ENCODE measurements at places on chromosomes 2 and 18.

DNA sequence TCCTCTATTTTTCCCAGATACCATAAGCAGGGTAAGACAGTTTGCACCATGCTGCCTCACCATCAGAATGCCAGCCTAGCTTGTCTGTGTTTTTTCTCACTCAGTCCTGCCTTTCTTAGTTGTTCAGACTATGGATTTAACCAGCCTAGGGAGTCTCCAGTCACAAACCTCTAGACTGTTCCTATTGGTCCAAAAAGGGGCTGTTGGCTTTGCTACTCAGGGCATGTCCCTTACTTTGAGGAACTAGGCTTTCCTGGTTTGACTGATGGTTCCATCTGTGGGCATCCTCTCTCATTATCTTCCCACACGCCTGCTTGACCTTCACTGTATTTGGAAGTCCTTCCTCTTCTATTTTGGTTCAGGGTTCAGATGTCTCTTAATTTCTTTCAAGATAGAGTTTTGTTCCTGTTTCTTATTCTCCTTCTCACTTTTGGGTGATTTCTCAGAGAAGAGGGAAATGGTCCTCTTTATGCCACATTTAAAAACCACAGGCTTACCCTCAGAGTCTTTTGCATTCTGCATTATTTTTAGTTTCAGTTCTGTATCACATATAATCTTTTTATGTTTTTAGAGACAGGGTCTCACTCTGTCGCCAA lies 31.3 kb upstream of the TMEM131 start:
- DNase-seq = no peak

GRCh38 chr2:42930025-42930581 lies 137.7 kb upstream of the HAAO start:
- no peak for DNase-seq

GRCh38 chr18:61096226-61096625 lies 237.0 kb upstream of the CDH20 start:
- DNase-seq = no peak

DNA sequence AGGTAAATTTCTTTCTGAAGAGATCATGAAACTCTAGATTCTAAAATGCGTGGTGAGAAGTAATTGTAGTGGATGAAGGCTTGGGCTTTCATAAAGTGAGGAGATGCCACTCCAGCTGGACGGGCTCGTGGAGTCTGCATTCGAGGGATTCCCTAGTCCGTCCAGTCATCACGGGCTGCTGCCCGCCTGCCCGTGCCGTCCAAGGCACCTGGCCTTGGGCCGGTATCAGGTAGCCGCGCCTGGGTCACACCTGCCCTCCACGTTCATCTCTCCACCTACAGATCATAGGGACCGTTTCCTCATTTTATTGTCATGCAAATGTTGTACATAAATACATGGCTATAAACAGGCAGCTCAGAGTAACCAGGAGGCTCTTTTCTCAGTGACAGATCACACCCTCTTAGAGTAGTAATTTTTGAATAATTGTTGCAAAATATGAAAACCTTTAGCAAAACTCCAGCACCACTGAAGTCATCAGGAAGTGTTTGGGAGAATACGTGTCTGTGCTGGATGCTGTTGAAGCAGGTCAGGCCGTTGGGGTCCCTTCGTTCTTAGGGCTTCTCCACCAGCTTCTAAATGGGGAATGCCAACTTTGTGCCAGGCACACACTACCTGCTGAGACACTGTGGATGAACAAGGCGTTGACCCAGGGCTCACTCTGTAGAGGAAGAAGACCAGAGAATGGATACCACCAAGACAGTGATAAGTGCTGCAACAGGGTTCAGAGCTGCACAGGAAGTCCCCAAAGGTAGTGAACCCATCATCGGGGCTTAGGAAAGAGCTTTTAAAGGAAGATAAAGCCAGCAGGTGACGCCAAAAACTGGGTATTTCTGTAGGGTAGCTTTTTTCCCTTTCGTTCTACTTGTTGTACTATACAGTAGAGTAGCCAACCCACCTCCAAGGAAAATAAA lies 112.5 kb downstream of the FAM210A start:
- no peak for DNase-seq

- no peak for DNase-seq
Measured at GRCh38 chr2:85184990-85185389, 51.8 kb downstream of the TCF7L1 start.

GRCh38 chr2:76429374-76429773 lies 718.7 kb upstream of the GCFC2 start:
- no peak for DNase-seq

- DNase-seq = no peak
Measured at GRCh38 chr2:71799013-71799575, 345.7 kb downstream of the DYSF start.
